Stimulated activated CD8-positive, alpha-beta memory T cell treated with anti-CD3 and anti-CD28 coated beads, Interleukin-4, amount 100 ng/mL, for 4 hours (primary cell): ENCODE measurements at places on chromosomes 3 and 15.

GRCh38 chr3:197670361-197670760 is 66.3 kb downstream of the RUBCN start:
- no peak for DNase-seq

- no peak for DNase-seq
Observed at GRCh38 chr3:12444582-12445471, 39.5 kb upstream of the TSEN2 start.

DNA sequence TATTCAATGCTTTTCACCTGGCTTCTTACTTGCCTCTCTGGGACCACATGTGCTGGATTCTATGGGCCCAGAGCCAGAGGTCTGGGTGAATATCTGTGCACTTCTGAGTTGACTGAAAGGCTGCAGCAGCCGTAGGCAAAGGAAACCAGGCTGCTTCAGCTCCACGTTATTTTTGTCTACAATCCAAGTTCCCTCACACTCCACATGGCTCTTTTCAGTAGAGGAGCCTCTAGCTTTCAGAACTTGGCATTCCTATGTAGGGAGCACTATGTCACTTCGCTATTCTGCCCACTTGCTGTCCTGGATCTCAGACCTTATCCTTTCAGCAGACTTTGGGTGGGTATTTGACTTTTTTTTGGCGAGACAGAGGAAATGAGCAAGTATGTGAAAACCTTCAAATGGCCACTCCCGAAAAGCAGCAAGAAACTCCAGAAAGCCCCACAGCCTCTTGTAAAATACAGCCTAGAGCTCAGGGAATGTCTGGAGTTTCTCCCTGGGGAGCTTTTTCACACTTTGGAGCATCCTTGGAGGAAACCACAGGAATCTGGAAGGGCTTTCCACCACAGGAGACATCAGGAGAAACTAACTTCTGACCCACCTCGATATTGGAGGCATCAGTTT is 80.9 kb downstream of the DUT start:
- no peak for DNase-seq

- no peak for DNase-seq
Observed at GRCh38 chr3:125083776-125084175, 28.0 kb upstream of the HEG1 start.
